ENCODE measurements at places on chromosomes 6 and 20. TPM values are rescaled to one million over a fixed set of nuclear protein-coding genes. Genes with fewer than 3 reads are reported as not detected.

Gene SYNDIG1
- total RNA-seq = not detected

Gene FHL5
- total RNA-seq = not detected

DNA sequence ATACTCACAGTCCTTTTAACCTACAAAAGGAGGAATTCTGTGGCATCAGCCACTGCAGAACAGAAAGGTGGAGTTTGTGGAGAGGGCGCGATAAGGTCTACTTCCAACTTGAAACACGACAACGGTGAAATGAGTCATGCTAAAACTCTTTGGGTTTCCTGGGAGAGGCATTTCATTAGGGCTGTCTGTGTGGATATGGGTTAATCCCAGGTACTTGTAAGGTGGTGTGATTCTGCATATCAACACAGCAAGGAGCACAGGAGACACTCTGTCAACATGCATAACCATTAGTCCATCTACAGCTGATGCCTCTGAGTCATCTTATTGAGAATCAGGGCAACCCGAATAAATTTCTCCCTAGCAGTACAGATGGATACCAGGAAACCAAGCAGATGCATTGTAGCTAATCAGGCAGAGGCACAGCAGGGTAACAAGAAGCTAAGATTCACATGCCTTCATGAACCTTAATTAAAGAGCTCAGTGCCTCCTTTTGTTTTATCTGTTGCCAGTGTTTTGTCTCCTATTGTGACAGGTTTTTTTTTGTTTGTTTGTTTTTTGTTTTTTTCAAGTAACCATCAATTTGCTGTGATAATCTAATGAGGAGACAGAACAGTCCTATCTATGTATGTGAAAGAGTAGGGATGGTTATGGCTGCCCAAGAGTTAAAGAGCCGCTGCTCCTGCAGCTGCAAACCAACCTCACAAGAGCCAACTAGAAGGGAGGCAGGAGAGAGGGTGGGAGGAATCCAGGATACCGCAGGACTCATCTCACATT is 315.8 kb upstream of the SOX4 start:
- no peak for DNase-seq

Gene PAX1
- not detected for total RNA-seq

Gene TXLNB
- under 0.01 TPM for total RNA-seq

Gene TRIM38
- total RNA-seq = 6.7 TPM

Gene DDRGK1
- 20.6 TPM for total RNA-seq

DNA sequence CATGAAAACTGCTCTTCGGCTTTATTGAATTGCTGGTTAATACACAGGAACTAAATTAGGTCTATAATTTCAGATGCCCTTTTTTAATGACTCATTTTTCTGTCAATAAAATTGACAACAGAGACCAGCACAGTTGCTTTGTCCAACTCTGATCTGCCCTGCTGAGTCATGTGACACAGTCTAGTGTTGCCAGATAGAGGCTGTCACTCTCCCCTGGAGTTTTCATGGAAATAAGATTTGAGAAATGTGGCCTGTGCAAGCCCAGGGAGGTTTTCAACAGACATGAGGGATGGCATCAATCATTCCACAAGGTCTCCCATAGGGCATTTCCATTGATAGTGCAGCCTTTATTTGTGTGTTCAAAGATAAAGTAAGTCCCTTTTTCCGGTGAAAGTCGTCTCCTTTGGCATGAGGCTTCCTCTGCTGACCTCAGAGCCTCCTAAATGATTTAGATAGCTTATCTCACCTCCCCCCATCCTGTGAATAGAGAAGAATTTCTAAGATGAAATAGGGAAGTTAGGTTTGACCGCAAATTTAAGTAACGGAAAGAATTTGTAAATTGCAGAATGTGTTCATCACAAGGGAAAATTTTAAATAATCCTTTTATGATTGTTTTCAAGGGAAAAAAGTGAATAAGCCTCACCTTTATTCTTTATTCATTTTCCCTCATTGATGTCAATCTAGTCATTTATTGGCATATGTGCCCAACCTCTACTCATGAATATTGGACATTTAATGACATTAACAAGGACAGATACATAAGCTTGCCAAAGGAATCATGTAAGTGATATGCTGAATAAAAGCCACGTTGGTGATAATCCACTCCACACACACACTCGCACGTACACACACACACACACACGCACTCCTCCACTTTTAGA is 277.7 kb downstream of the ADGB start:
- peak; percentile 8 for DNase-seq

DNA sequence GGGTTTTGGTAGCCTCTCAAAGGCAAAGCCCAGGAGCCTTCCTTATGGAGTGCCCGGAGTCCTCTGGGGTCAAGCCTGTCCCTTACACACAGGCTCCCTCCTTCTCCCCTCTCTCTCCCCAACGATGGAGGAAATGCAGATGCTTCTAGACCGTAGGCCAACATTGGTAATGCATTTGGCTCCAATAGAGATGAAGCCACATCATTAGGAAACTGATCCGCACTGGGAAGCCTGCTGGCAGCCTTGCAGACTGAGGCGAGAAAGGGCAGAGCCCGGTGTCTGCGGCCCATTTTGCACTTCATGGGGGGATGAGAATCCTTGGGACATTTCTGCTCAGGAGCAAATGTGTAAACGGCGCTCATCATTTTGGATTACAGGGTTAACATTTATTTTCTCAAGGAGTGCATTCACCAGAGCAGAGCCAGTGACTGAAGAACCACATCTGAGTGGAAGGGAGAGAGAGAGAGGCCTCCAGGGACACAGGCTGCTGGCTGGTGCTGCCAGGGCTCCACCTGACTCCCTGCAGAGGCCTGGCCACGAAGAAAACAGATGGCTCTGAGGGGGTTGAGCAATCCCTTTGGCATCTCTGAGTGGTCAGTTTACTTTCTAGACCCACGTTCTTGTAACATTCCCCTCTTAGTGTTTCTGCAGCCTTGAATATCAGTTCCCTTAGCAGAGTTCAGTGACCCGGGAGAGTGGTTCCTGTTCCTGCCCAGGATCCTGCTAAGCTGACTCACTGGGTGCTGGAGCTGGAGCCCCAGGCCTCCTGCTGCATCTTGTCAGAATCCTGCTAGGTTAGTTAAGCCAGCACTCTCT is 4.4 kb upstream of the CST3 start:
- DNase-seq = peak; percentile 87

DNA sequence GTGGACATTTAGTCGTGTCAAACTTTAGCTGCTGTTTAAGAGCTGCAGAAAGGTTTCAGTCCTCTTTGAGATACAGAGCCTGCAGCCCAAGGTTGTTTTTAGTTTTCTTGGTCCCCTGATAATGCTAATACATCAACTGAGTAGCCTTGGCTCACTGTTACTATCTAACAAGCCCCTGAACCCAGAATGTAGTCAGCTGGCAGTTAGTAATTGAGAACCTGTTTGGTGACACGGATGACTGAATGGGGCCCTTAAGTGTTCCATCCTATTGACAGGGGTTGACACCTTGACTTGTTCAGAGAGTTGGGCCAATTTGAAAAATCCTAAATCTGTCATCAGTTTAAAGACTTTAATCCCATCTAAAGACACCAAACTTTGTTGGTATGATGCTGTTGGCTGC is 2.8 kb downstream of the RTN4IP1 start:
- no peak for DNase-seq

DNA sequence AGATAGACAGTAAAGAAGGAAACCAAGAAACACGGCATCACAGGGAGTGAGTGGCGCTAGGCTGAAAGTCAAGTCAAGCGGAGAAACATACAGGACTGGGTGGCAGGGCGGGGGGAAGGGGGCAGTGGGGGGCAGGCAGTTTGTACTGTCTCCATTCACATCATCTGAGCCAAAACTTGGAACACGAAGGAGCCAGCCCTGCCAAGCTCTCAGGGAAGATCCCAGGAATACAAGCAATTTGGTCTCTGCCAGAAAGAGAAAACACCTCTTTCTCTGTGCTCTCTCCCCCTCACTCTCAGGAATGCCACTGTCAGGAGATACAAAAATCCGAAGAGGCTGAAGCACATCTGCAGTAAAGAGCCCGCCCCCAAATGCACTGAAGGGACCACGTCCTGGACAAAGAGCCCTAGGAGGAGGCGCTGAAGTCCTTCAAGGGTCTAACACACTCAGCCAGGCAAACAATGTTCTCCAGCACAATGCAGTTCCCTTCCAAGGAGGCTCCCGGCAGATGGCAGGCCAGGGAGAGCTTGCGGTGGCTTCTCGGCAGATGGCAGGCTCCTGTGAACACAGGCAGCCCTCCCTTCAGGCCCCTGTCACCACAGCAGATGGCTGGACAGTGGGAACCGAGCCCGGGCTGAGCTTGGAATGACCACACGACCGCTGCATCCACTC is 90.0 kb downstream of the ATP9A start:
- no peak for DNase-seq

Gene CD93
- total RNA-seq = under 0.01 TPM

Gene EHMT2
- 36.4 TPM for total RNA-seq

GRCh38 chr6:112938650-112939049 is 591.5 kb downstream of the RFPL4B start:
- DNase-seq = no peak

- DNase-seq = peak; percentile 18
These were observed 751.5 kb downstream of the EPHA7 start for GRCh38 chr6:92667843-92668242.

DNA sequence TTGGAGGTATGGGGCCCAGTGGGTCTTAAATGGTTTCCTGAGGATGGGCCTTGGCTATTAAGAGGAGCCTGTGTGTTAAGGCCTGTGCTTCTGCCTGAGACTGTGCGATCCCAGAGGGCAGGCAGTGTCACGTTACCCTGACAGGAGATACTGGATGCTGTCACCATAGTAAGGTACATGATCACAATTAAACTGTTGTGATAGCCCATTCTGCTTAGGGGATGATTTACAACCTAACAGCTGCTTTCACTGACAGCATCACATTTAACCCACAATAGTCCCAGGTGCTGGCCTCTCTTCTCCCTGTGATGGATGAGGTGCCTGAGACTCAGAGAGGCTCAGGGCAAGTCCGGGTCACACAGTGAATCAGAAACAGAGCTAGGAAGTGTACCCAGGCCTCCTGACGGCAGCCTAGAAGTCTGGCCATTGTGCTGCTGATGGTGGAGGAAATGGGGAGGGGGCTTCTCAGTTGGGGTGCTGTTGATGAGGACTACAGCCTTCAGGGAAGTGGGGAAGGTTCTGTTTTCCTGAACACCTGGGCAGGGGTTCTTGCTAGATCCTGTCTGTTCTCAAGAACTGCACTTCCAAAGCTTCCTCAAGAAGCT is 97.3 kb downstream of the MDGA1 start:
- DNase-seq = no peak

Gene DNPH1
- total RNA-seq = 22.8 TPM

Gene ARMH2
- not detected for total RNA-seq

Gene NMBR
- not detected for total RNA-seq

Gene RAET1G
- 2.2 TPM for total RNA-seq

DNA sequence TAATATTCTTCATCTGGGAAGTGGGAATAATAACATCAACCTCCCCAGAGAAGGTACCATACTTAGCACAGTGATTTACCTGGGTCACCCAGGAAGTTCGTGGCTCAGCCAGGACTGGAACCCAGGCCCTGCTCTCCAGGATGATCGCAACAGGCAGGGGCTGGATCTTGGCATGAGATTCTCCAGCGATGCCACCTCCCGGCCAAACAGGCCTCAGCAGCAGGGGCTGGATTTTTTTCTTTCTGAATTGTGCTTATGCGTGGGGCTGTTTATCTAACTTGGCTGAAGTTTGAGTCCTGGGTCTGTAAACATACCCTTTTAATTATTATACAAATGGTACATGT is 129.5 kb upstream of the PTPN1 start:
- DNase-seq = peak; percentile 65

GRCh38 chr20:6173481-6173880 is 50.7 kb upstream of the FERMT1 start:
- DNase-seq = no peak

Gene FAM184A
- not detected for total RNA-seq

DNA sequence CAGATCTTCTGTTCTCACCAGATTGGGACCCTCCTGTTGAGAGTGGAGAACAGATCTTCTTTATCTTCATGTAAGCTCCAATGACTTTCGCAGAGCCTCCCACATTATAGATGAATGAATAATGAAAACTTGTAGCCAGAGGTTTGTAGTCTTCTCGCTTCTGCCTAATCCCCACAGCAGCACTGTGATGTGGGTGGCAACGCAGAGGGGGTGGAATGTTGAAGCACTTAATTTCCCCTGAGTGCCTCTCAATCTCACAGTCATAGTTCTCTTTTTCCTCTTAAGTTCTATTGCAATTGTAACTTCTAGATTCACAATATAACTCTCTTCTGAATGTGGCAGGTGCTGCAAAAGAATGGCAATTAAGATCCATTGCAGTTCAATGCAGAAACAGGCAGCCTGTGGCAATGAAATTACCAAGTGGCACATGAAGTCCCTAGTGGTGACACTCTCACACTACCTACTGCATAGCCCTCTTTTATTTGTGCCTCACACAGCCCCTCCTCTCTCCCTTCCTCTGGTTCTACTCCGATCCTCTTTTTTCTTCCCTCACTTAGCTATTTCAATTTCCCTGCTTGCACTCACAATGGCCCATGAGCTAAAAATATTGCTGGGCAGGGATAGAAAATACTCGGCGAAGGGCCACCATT is 281.9 kb downstream of the UBE3D start:
- no peak for DNase-seq

Gene DEFB132
- not detected for total RNA-seq

DNA sequence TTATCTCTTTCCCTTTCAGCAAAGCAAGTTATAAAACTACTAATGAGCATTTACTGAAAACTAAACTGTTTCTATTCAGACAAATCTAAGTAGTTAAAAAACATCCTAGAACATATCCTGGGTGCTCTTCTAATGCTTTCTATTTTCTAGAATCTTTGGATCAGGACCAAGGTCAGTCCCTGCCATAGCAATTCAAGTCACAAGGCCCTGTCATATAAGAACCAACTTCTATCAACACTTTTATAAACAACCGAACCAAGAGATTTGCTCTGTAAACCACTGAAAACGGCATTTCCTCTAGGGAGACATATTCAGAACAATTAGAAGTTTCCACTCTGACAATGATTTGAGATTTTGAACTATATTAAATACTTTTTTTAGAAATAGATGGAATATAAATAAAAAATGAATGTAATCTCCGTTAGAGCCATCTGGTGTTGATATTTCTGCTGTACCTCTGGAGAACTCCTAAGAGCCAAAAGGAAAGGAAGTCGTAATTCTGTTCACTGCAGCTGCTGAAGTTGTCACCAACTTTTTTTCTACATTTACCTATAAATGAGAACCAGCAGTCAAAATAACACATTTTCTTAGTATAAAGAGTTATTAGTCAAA is 51.4 kb upstream of the LGSN start:
- DNase-seq = no peak

GRCh38 chr6:50380406-50381098 is 330.8 kb upstream of the DEFB112 start:
- DNase-seq = no peak

GRCh38 chr6:112038268-112038667 is 15.6 kb upstream of the CCN6 start:
- no peak for DNase-seq

GRCh38 chr20:24866742-24867141 is 82.3 kb upstream of the CST7 start:
- no peak for DNase-seq

DNA sequence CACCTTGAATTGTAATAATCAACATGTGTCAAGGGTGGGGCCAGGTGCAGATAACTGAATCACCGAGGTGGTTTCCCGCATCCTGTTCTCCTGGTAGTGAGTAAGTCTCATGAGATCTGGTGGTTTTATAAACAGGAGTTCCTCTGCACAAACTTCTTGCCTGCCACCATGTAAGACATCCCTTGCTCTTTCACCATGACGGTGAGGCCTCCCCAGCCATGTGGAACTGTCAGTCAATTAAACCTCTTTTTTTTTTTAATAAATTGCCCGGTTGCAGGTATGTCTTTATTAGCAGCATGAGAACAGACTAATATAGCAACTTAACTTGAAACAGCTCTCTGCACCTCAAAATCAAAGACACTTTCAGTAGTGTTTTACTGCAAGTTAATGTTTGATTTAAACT is 121.6 kb downstream of the OGFRL1 start:
- DNase-seq = peak; percentile 40

Gene SLC17A4
- total RNA-seq = not detected

Data from IMR-90 (cell line).